ENCODE measurements at places on chromosomes 16 and 17.

- DNase-seq, result peak; percentile 29
Measured at GRCh38 chr17:17062356-17062755, 20.1 kb downstream of the MPRIP start.

GRCh38 chr17:2172077-2172851 is 117.4 kb downstream of the HIC1 start:
- peak; percentile 97 for DNase-seq

GRCh38 chr16:87297918-87298631 is 19.1 kb downstream of the C16orf95 start:
- peak; percentile 30 for DNase-seq

GRCh38 chr16:16791051-16791450 is 412.1 kb downstream of the NPIPA7 start:
- no peak for DNase-seq

- DNase-seq, result no peak
Measured at GRCh38 chr17:50422738-50423137, 3.3 kb upstream of the ACSF2 start.

GRCh38 chr17:81859906-81860755 is at the start of gene P4HB:
TSS of gene P4HB (minus strand) at chr17:81860535. CDS start at chr17:81860471, 64 bp downstream.
- no peak for DNase-seq

GRCh38 chr16:3127745-3128144 is 7.1 kb upstream of the ZNF213 start:
- DNase-seq, result no peak

DNA sequence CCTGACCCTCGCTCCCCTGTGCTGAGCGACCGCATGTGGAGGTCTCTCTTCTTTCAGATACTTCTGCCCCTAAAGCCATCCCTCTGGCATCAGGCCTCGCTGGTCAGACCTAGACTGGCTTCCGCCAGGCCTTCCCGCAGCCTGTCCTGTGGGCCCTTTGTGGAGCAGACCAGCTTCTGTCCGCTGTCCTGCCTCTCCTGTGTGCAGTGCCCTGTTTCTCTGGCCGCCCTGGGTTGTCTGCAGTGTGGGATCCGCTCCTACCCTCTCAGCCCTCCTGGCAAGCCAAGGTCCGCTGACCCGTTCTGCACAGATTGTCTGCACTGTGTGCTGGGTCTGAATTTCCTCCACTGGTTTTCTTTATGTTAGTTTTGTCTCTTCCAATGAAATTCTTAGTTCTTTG is 21.5 kb upstream of the MC1R start:
- DNase-seq, result no peak

DNA sequence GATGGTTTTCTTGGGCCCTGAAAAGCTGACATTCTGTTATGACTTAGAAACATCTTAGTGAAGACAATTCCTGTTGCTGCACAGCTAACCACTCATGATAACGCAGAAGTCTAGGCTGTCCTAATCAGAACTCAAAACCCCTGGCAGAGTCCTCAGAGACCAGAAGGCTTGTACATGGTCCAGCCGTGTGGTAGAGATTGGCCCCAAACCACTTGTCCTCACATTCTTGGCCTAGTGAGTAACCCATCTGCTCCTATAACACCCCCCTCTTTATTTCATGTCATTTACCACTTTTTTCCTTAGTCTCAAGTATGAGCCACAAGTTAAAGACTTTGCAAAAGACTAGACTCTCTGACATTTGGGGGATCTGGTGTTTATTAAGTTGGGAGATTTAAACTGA is 116.5 kb upstream of the ADAMTS18 start:
- DNase-seq, result peak; percentile 87

DNA sequence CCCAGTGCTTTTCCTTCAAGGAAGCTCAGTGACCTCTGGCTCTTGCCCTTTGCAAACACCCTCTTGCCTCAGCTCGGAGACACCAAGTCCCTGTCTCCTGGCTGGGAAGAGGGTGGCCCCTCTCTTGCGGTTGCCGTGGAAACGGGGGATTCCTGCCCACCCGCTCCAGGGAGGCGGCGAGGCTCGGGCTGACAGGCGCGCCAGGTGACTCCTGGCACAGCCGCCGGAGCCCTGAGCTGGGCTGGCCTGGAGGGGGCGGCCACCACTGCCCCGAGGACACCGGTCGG is 71.4 kb downstream of the ABR start:
- DNase-seq, result no peak

DNA sequence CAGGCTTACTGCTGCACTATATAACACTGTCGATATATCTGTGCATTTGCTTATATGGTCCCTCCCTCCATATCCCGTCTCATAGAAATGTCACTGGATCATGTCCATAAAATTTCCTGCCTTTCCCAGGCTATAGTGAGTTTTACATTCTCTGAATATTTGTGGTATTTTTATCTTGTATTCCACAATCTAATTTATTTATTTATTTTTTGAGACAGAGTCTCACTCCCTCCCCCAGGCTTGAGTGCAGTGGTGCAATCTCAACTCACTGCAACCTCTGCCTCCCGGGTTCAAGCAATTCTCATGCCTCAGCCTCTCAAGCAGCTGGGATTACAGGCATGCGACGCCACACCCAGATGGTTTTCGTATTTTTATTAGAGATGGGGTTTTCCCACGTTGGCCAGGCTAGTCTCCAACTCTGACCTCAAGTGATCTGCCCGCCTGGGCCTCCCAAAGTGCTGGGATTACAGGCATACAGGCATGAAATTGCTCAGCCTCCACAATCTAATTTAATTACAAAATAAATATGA is 12.9 kb downstream of the TRIM37 start:
- peak; percentile 96 for DNase-seq

GRCh38 chr16:87323727-87324410 is 6.7 kb upstream of the C16orf95 start:
- DNase-seq, result no peak

DNA sequence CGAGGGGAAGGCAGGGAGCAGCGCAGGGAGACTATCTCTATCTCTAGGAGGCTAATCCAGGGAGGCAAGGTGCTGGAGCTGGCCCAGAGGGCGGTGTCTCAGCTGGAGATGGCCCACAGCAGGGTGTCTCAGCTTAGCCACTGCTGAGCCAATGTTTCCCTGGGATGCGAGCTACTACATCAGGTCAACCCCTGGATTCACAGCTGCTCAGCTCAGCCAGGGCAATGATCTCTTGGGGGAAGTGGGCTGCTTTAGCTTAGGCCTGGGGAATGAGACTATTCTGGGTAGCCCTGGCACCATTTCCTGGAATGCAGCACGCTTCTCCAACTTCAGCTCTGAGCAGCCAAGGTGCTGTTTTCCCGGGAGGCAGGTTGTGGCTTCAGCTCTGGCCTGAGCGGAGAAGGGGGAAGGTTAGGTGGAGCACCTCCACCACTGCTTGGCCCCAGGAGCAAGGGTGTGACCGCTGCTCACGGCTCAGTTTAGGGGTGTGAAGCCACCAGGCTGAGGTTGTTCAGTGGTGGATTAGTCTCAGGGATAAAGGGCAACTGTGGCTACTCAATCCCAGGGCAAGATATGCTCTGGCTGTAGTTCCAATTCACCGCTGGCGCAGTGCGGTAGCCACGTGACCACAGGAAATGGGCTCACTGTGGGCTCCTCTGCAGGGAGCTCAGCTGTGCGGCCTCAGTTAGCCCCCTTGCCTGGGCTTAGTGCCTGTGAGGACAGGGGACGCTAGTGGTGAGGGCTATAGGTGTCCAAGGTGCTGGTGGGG is 5.2 kb upstream of the PRSS21 start:
- no peak for DNase-seq

Data from fibroblast of skin of back (primary cell).